ENCODE measurements at places on chromosomes 13 and 19.

GRCh38 chr13:76293346-76293745, 592.9 kb downstream of the KCTD12 start:
- DNase-seq = no peak

DNA sequence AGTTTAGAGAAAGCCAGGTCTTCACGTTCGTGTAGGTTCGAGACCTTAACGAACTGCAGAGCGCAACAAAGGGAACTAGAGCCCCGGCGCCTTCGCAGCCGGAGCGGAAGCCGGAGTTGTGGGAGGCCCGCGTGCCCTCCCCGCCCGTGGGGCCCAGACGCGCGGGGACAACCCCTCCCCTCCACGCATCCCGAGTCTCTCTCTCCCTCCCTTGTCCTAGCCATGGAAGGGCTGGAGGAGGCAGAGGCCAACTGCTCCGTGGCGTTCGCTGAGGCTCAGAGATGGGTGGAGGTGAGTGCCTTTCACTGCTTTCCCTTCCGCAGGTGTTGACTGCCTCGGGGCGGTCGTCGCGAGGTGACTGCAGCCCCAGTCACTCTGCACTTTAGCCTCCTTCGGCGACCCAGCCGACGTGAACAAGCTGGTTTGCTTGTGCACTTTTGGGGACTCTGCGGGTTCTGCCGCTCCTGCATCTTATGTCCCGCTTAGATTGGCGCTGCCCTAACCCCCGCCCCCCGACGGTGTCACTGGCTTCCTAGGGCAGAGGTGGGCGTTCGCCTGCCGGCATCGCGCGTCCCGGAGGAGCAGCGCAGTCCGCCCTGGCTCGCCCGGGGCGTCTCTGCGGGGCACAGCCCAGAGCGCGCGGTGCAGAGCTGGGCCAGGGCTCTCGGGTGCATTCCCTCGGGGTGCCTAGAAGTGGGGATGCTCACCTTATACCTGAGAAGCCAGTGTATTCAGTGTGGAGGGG, 478 bp downstream of the LMO7 start:
- DNase-seq = peak; percentile 11

GRCh38 chr19:2083174-2083854, 12.8 kb downstream of the MOB3A start:
- DNase-seq = peak; percentile 88

DNA sequence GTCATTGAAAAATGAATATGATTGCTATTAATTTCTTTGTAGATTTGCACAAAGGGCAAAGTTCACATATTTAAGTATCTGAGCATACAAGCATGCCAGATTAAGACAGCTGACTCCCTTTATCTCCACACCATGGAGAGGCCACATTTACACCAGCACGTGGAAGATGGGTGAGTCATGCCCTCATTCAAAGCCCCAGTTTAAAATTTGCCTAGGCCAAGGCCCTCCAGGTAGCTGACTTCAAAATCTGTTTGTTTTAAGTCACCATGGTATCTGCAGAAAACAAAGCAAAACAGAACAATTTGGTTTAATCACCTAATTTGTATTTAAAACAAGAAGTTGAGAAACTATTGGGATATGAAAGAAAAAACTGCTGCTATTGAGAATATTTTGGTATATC, 109.2 kb downstream of the ESD start:
- peak; percentile 30 for DNase-seq

DNA sequence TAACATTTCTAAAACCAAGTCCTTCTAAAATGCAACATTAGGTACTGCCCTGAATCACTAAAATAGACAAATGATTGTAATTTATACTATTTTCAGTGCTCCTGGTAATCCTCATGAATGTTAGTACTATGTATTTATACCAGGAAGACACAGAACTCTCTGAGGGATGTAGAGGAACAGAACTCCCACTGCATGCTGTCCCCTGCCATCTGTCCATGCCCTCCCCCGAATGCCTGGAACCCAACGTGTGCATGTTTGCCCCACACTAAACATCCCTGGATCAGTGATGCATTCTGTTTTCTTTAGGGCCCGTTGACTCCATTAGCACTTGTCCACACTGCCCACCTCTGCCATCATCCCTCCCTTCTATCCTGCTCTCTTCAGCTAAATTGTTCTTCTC, 26.5 kb downstream of the ENOX1 start:
- DNase-seq = no peak

DNA sequence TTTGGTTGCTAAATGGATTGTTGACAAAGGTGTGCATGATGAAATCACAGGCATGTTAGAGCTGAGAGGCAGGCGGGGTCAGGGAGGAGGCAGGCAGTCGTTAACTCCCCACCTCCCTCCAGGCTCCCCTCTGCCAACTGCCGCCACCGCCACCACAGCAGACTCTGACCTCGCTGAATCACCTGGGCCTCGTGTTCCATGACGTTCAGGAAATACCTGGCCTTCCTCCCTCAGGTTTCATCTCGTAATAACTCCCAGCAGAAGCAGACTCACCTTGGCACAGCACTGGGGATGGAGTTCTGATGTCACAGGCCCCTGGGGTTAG, 198.5 kb downstream of the KATNAL1 start:
- DNase-seq = no peak

DNA sequence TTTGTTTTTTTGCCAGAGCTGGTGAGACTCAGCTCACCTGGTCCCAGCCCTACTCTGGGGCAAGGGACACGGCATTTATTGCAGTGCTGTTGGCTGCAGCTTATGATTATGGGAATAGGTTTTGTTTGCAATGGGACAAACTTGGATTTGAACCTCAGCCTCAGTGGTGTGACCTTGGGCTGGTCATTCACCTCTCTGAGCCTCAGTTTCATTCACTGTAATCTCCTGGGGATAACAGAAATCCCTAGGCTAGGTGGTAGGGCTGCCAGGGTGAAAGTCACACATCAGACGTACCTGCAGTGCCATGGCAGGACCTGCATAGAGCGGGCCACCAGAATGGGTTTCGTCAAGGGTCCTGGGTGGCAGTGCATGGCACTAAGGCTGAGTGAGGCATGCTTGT, 73.7 kb upstream of the MEDAG start:
- DNase-seq = no peak

GRCh38 chr13:113815151-113816058, 48.5 kb downstream of the GAS6 start:
- peak; percentile 67 for DNase-seq

DNA sequence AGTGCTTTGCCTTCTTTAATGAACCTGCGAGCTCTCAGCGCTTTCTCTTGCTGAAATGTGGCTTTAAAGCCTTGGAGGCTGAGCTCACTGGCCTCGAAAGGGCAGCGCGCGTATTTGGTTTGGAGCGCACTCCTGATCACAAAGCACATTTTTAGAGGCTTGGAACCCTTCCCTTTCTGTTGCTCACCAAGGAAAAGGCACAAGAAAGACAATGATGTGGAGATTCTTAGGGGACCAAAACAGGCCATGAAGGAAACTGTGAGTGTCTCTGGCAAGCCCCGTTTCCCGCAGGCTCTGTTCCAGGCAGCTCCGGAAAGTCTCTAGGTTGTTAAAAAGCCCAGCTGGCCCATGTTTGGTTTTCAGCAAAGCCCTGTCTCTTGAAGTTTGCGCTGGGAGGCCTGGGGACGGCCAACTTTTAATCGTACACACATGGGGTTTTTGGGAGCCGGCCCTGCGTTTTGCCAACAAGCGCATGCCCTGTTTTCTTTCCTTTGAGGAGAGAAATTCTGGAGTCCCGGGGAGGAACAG, 9.4 kb upstream of the SPC24 start:
- DNase-seq = no peak

- DNase-seq = no peak
These were observed 37.4 kb downstream of the FLT1 start for GRCh38 chr13:28457521-28457920.

DNA sequence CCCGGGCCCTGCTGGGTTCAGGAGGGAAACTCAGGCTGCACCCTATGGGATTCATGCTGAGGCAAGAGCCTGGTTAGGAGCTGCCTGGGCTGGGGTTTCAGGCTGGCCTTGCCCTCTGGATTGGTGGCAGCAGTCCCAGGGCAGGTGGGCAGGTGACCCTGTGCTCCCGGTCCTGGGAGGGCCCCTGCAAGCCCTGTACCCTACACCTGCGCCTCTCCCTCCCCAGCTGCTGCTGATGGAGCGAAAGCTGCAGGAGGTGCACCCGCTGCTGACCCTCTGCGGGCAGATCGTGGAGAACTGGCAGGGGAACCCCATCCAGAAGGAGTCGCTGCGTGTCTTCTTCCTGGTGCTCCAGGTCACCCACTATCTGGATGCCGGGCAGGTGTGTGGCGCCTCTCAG, 20.4 kb downstream of the MAU2 start:
- no peak for DNase-seq

GRCh38 chr19:13117772-13118423, at the start of gene NACC1:
NACC1 (plus strand) TSS chr19:13118264; CDS start chr19:13135208, 16,944 bp downstream.
- peak; percentile 95 for DNase-seq

DNA sequence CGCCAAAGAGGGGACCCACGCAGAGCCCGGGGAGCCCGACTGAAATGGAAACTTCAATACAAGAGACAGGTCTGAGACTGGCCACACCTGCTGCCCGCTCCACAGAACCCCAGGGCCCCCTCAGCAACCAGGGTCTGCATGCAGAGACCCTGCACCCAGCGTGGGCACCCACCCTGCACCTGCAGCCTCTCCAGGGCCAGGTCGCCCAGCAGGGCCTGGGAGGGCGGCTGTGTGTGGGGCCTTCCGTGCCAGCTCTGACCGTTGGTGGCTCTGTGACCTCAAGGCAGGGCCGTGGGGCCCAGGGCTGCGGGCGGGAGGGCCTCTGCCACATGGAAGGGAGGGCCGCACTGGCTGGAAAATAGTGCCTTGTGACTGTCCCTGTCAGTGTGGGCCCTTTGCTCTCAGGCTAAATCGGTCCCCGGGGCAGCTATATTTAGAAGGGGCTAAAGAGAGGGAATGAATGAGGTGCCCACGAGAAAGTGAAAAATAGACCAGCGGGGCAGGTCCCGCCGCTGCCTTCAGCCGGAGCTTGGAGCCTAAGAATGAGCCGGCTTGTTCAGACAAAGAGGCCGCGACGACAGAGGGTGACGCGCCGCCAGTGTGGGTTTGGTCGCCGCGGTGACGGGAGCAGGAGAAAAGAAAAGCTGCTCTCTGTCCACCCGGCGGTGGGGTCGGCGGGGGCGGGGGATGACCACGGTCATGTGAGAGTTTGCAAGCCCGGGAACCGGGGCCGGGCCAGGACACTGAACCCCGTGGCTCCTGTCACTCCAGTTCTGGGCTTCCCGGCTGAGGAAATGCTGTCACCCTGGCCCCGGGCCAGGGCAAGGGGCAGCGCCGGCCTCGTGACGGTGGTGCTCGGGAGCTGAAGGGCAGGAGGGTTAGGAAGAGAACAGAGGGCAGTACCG, 70.5 kb downstream of the GADD45B start:
- no peak for DNase-seq

- peak; percentile 31 for DNase-seq
These were observed 731 bp upstream of the AKAP8L start for GRCh38 chr19:15419413-15420025.

DNA sequence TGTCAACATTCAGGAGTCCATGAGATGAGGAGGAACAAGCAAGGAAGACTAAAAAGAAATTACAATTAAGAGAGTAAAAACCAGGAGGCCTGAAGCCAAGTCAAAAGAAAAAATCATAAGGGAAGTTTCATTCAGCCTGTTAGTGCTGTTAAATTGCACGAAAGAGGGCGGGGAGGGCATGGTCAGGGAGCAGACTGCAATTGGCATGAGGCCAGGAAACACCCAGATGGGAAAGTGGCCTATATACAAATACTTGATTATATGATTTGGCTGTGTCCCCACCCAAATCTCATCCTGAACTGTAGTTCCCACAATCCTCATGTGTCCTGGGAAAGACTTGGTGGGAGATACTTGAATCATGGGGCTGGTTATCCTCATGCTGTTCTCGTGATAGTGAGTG, 43.9 kb downstream of the TNFSF13B start:
- no peak for DNase-seq

All from activated CD4-positive, alpha-beta T cell treated with anti-CD3 and anti-CD28 coated beads, Interleukin-2, Interleukin-6, amounts not matched to agents 100 ng/mL and 50 ng/mL, durations not matched to agents 16 hours and 8 hours (primary cell).